ENCODE measurements at places on chromosomes 7 and 10. TPM values are rescaled to one million over a fixed set of nuclear protein-coding genes. Genes with fewer than 3 reads are reported as not detected.
A peak's percentile ranks its signal among the peaks of the same experiment; 100 is the strongest.

DNA sequence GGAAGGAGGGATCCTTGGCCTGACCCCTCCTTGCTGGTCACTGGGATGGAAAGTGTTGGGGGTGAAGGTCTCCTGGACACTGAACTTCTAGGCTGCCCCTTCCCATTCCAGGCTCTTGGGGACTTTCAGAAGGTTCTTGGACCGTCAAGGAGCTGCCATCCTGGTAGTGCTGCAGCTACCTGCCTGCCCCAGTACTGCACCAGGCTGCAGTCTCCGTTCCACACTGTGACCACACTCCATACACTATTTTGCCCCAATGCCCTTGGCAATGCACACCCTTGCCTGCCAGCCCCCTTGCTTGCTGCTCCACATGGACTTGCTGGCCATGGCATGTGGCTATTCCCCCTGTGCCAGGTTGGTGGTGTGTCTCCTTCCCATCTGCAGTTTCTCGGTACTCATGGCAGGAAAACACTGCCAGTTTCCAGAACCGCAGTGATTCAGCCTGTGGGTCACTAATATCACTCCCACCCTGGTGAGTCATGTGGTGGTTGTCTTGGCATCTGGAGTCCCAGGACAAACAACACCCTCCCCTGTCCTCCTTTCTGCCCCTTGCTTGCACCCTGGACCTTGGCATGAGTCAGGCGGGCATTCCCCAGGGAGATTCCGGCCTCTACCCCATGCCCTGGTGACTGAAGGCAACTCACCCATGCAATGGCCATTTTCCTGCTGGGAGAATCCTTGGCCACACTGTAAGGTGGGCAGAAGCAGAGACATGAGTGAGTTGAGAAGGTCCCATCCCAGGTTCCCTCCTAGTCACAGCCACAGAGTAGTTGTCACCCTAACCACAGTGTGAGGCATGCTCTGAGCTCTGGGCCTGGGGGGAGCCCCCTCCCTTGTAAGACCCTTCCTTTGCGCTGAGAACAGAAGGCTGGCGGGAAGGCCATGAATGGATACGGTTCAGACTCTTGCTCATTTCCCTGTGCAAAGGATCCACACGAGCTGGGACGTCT lies 32.8 kb downstream of the GOLGA7B start:
- no peak for DNase-seq

- peak; percentile 8 for DNase-seq
Observed at GRCh38 chr10:80855348-80855971, 317.8 kb downstream of the SH2D4B start.

GRCh38 chr10:83959328-83959727 lies 180.0 kb upstream of the GHITM start:
- no peak for DNase-seq

- DNase-seq, result peak; percentile 68
Observed at GRCh38 chr10:60140651-60141632, 234.6 kb upstream of the CCDC6 start.

- DNase-seq, result no peak
Observed at GRCh38 chr10:127498087-127498486, 51.0 kb upstream of the NPS start.

The FFAR4 gene
- not detected for polyA plus RNA-seq

GRCh38 chr10:120741396-120741795 lies 109.8 kb upstream of the WDR11 start:
- no peak for DNase-seq

The DNAH11 gene
- polyA plus RNA-seq, result 1.7 TPM

The LOXL4 gene
- 4.0 TPM for polyA plus RNA-seq

DNA sequence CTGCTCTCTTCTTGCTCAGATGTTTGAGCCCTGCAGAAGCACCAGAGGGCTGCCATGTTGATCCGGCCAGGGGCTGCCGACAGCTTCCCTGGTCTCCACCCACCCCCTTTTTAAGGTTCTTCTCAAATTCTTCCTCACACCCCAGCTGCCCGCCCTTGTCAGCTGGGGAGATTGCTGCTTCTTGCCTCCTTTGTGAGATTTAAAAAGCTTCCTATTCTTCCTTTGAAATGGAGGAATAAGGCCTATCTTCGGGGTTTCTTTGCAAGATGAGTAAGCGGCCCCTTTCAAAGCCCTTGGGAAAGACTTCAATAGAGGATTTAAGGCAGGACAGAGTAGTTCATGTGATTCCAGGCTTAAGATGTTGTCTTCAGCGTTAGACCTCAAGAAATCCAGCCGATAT lies 211.9 kb upstream of the SHH start:
- DNase-seq, result no peak

The CXCL12 gene
- 604 TPM for polyA plus RNA-seq
